ENCODE measurements at places on chromosomes 16 and 17.

- no peak for DNase-seq
These were observed 9.2 kb upstream of the FLYWCH1 start for GRCh38 chr16:2902337-2903130.

GRCh38 chr17:51710634-51710979 lies 447.9 kb downstream of the CA10 start:
- no peak for DNase-seq

DNA sequence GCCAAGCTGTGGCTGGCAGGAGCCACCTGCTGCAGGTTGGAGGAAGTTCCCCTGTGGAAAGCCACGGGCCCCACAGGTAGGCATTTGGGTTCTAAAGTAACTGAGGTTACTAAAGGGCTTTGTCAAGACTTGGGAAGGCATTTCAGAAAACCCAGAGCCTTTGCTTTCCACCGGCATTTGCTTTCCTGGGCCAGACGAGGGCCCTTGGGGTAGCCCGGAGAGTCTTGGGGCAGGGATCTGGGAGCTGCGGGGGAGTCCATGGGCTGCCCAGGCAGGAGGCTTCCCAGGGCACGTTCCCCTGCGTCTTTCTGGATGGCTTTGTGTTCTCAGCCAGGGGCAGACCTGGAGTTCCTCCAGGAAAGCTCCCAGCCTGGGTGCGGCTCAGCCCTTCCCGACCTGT lies 43.5 kb downstream of the JPH3 start:
- DNase-seq: no peak

GRCh38 chr16:55496509-55497145 lies 12.2 kb upstream of the LPCAT2 start:
- DNase-seq: no peak

- DNase-seq: no peak
These were observed 2.3 kb upstream of the NPTX1 start for GRCh38 chr17:80478487-80479245.

Data from NCI-H510A treated with DMSO at 0.1 percent for 48 hours (cell line).